ENCODE measurements at places on chromosomes 16 and 17.

- DNase-seq: no peak
Measured at GRCh38 chr17:50559674-50560184, 786 bp upstream of the CACNA1G start.

GRCh38 chr17:82011617-82012187 is 11.0 kb downstream of the CENPX start:
- DNase-seq: no peak

GRCh38 chr16:84166796-84167695 is 19.8 kb downstream of the TAF1C start:
- no peak for DNase-seq

DNA sequence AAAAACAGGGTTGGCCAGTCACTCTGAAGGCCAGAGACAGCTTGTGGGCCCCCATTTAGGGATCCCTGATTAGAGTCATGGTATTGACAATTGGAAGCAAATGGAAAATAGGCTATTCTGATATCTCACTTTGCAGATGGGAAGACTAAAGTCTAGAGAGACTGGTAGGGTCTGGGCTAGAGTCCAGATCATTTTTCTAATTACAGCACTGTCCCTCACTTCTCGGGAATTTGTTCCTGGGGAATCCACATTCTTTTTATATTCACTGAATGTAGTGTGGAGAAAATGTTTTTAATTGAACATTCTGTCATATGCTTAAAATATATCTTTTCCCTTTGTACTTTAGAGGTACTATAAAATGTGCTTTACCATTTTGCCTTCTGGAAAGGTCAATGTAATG is 1.1 kb downstream of the KATNIP start:
- DNase-seq: no peak

GRCh38 chr17:41849251-41849990 is 11.8 kb downstream of the KLHL10 start:
- DNase-seq: no peak

- DNase-seq: no peak
Measured at GRCh38 chr17:42795465-42795864, 3.0 kb downstream of the COA3 start.

- no peak for DNase-seq
Measured at GRCh38 chr17:45985447-45985846, 13.6 kb upstream of the STH start.

- no peak for DNase-seq
Measured at GRCh38 chr17:34156401-34156740, 98.7 kb upstream of the CCL2 start.

DNA sequence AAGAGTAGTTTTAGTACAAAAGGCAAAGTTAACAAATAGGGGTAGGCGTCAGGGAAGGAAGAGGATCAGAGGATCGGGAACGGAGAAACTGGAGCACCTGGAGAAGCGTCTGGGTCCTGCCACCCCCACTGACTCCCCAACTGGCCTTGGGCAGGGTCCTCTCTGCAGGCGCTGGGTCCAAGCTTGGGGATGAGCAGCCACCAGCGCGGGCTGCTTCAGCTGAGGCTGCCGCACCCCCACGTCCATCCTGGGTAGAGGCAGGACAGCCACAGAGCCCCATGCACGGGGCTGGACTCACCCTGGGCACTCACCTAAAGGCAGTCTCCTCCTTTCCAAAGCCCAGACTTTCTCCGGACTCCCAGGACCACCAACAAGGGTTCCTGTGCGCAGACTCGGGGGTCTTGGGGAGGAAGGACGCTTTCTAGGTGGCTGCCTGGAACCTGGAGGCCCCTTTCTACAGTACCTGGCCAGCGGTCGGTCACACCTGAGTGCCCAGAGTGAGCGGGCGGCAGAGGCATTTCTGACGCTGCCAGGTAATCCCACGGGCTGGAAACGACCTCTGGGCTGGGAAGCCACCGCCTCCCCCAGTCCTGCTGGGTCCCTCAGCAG is 1.1 kb downstream of the HS3ST6 start:
- DNase-seq: no peak

DNA sequence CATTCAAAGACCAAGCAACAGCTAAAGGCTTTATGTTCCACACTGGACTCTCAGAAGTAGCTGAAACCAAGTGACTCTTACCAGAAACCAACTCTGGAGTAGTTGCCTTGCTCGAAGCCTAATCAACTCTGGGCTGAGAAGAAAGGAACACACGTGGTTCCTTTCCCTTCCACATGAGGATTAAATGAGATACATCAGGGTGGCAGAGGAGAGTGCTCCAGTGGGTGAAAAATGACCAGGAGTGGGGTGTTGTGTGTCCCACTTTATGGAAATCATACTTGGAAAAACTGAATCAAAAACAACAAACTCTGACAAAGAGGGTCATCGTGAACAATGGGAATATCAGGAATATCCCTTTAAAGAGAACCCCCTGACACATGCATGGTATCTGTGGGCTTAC is 234.2 kb upstream of the ASIC2 start:
- DNase-seq: no peak

DNA sequence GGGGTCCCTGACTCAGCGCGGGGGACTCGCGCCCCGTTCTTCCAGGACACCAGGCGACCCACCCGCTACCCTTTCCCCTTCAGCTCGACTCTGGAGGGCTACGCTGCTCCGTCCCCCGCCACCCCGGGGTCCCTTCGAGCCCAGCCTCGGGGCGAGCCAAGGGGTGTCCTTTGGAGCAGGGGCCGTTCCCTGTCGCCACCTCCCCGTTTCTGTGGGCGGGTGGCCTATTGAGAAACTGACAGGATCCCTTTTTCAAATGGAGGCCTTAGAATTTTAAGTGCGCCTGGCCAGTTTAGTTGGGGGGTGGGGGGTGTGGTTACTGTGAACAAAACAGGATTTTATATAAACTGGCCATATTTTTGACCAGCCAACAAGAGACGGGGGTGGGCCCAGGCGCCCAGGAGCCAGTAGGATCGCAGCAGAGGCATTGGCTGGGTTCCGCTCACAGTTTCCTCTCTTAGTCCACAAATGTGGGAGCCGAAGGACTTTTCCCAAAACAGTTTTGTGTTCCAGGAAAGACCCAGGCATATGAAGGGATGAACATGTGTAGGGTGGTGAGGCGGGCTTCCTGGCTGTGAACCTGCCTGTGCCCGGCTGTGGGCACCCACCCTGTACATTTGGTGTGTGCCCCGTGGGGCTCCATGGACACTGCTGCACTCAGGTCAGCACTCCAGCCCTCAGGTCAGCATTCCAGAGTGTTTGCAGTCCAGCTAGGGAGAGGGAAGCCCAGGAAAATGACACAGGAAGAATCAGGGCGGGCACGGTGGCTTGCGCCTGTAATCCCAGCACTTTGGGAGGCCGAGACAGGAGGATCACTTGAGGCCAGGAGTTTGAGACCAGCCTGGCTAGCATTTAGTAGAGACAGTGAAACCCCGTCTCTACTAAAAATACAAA is 722 bp upstream of the TIMP2 start:
- no peak for DNase-seq

GRCh38 chr17:67211742-67212141 is 33.3 kb downstream of the HELZ start:
- DNase-seq: no peak

GRCh38 chr17:56431736-56432135 is 161.8 kb upstream of the NOG start:
- DNase-seq: no peak

GRCh38 chr17:35849469-35850348 is 19.0 kb downstream of the HEATR9 start:
- no peak for DNase-seq

GRCh38 chr16:75446416-75446815 is 13.1 kb upstream of the CFDP1 start:
- DNase-seq: no peak

DNA sequence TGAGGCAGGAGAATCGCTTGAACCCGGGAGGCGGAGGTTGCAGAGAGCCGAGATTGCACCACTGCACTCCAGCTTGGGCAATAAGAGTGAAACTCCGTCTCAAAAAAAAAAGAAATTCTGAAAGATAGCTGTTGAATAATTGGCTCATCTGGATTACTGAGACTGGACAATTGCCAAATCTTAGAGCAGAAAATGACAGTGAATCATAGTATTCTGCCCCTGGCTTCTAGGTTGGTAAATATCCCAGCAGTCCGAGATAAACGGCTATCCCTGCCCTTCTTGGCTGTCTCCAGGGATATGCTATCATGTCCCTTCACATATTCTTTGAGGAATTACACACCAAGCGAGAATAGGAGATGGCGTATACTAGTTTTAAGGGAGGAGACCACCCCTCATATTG is 35.5 kb upstream of the METTL16 start:
- DNase-seq: no peak

DNA sequence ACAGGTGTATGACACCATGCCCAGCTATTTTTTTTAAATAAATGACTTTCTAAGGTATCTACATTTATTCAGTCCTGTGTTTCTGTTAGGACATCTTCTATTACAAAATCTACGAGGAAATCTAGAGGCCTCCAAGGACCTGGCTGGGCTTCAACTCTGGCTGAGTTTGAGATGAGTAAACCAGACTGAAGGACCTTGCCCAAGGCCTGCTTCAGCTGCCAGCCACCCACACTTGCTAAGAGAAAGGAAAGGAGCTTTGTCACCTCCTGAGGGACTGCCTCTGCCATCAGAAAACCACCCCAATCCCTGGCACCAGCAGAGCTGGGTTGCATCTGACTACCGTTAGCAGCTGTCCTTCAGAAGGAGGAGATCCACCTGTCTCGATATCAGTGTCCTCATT is 1.3 kb upstream of the MYO1D start:
- no peak for DNase-seq

- DNase-seq: no peak
Measured at GRCh38 chr17:51888816-51889215, 269.7 kb downstream of the CA10 start.

GRCh38 chr17:11986942-11987329 is 10.3 kb downstream of the ZNF18 start:
- no peak for DNase-seq

- DNase-seq: no peak
Measured at GRCh38 chr16:64437706-64438324, 684.0 kb downstream of the CDH11 start.

DNA sequence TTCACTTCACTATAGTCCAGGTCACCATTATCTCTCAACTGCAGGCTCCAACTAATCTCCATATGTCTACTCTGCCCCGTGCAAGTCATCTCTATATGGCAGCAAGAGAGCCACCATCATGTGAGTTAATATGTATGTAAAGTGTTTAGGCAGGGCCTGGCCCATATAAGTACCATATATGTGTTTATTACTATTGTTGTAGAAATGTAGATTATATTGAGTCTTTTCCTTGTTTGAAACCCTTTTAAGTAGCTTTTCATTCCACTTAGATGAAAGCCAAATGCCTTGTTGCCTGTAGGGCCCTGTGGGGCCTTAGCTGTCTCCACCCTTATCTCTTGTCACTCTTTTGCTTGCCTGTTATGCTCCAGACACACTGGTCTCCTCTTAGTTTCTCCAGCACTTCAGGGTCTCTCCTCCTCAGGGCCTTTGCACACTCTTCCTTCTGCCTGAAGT is 164.0 kb downstream of the PHKB start:
- no peak for DNase-seq

DNA sequence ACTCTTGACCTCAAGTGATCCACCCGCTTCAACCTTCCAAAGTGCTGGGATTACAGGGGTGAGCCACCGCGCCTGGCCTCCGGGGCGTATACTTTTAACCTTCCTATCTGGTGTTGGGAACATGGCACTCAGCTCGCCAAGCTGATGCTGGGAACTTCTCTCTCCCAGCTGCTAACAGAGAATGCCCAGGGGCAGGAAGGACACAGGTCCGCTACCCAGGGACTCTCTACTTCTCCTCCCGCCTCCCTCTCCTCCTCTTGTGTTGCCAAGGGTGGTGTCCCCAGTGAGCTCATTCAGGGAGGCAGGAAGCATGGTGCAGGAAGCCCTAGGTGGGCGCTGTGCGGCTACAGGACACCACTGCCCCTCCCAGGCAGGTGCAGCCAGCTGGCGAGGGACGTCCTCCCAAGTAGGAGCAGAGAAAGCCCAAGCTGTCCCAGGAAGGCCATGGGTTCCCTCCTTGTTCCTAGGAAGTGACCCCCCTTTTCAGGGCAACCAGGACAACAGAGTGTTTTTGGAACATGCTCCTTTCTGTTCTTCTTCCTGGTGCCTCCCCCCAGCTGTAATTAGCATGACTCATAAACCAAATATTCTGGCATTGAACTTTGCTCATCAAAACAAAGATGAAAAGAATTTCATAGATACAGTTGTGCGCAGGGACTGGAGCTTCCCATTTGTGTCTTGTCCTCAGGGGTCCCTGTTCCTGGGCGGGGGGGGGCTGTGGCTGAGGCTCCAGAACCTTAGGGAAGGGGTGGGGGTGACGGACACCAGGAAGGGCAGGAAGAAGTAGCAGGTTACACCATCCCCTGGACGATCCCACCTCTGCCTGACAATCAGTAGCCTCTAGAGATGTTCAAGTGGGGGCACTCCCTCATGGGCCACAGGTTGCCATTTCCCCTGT is 2.7 kb downstream of the C1QTNF1 start:
- no peak for DNase-seq

- no peak for DNase-seq
Measured at GRCh38 chr17:80774146-80774545, 217.5 kb upstream of the CHMP6 start.

- DNase-seq: no peak
Measured at GRCh38 chr16:68446681-68447652, 1.3 kb downstream of the SMPD3 start.

DNA sequence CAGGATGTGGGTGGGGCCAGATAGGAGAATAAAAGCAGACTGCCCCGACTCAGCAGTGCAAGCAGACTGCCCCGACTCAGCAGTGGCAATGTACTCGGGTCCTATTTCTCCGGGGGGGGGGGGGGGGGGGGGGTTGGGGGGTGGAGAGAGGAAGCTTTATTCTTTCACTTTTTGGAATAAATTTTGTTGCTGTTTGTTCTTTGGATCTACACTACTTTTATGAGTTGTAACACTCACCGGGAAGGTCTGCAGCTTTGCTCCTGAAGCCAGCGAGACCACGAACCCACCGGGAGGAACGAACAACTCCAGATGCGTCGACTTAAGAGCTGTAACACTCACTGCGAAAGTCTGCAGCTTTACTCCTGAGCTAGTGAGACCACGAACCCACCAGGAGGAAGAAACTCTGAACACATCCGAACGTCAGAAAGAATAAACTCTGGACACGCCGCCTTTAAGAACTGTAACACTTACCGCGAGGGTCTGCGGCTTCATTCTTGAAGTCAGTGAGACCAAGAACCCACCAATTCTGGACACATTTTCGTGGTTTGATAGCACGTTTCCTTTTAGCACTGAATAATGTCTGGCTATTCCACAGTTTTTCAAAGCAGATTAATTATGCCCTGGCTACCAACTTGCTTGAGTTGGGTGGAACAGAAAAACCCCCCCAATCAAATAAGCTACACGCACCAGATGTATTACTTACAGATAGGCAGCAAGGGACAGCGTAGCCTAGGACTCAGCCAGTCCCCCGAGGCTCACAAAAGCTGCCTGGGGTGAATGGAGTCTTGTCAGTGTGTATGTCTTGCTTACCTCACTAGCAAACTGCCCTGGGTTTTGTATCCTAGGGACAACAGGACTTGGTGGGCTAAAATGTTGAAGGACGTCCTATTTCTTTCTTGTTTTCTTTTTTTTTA is 11.9 kb downstream of the FZD2 start:
- DNase-seq: peak; percentile 12

GRCh38 chr17:19264681-19265080 is 27.5 kb downstream of the EPN2 start:
- no peak for DNase-seq

- DNase-seq: no peak
Measured at GRCh38 chr17:79630126-79630525, 19.3 kb upstream of the RBFOX3 start.

- DNase-seq: no peak
Measured at GRCh38 chr17:9696279-9697044, 51.1 kb downstream of the USP43 start.

- DNase-seq: no peak
Measured at GRCh38 chr17:17613708-17614114, 22.2 kb upstream of the PEMT start.

All from substantia nigra (tissue), 51 donors.